ENCODE measurements at places on chromosomes 2 and 18.

GRCh38 chr18:48797841-48798255 is 152.9 kb downstream of the SMAD7 start:
- no peak for DNase-seq

DNA sequence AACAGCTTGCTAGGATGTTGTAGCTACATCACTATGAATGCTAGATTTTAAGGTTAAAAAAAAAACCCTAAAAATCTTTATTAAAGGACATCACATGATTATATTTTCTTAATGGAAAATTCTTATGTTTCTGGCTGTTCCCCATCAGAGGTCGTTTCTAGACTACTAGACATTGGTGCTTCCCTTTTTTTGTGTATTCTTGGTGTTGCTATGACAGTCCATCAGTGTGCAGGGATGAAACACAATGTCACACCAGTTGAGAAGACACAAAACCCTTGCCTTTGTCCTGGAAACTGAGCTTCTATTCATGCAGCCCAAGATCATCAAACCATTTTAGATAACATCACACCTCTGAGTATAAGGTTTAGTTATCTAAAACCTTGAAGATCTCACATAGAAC is 19.9 kb upstream of the TMEM131 start:
- DNase-seq = no peak

GRCh38 chr2:26384183-26384582 is 17.5 kb upstream of the DRC1 start:
- no peak for DNase-seq

GRCh38 chr2:38535744-38536506 is 66.8 kb downstream of the HNRNPLL start:
- DNase-seq = no peak

- no peak for DNase-seq
Measured at GRCh38 chr2:204615456-204615855, 70.2 kb downstream of the PARD3B start.

DNA sequence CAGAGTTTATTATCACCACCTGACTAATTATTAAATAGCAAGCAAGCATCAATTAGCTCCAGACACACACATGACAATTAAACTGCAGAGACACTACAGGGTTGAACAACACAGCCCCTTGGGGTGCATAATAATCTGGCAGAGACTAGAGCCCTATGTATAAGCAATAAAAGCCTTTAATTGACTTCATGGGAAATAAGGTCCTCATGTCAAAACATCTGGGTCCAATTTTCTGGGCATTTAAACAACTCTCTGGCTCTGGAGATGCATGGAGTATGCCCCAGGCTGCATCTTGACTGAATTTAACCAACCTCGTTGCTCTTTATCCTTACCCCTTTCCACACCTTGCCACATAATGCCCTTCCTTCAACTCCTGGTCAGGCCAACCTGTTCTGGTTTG is 270.7 kb upstream of the THUMPD2 start:
- DNase-seq = no peak

GRCh38 chr18:8380006-8380405 is 229.2 kb upstream of the RAB12 start:
- no peak for DNase-seq

GRCh38 chr2:119177171-119177837 is 18.8 kb upstream of the C1QL2 start:
- no peak for DNase-seq

- no peak for DNase-seq
Measured at GRCh38 chr2:84873350-84873749, 7.5 kb downstream of the TRABD2A start.

- DNase-seq = no peak
Measured at GRCh38 chr18:6009756-6010155, 114.4 kb upstream of the TMEM200C start.

DNA sequence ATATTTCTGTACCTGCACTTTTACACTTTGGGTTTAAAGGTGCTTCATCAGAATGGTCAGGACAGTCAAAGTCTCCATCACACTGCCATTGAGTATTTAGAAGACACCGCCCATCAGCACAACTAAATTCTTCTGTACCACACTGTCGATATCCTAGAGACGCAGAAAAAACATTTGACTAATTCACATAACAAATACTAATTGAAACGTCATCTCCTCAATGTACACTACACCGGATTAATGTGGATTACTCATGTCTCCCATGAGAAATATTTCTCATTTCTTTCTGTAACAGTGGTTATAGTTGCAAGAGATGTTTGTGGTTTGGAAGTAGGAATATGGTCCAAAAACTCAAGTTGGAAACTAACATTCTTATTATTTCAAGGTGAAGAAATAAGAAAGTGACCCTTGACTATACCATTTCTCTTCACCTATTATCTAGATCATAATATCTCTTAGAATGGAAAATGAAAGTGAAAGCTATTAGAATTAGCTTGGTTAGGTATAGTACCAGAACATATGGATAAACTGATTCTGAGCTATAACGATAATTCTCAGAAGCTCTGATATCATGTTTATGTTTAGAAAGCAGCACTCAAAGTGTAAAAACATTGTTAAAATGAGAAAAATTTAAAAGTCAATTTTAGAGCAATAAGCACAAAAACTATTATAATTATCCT is 1627.7 kb downstream of the LRP1B start:
- DNase-seq = no peak

- no peak for DNase-seq
Measured at GRCh38 chr2:30145826-30146336, 926 bp upstream of the YPEL5 start.

DNA sequence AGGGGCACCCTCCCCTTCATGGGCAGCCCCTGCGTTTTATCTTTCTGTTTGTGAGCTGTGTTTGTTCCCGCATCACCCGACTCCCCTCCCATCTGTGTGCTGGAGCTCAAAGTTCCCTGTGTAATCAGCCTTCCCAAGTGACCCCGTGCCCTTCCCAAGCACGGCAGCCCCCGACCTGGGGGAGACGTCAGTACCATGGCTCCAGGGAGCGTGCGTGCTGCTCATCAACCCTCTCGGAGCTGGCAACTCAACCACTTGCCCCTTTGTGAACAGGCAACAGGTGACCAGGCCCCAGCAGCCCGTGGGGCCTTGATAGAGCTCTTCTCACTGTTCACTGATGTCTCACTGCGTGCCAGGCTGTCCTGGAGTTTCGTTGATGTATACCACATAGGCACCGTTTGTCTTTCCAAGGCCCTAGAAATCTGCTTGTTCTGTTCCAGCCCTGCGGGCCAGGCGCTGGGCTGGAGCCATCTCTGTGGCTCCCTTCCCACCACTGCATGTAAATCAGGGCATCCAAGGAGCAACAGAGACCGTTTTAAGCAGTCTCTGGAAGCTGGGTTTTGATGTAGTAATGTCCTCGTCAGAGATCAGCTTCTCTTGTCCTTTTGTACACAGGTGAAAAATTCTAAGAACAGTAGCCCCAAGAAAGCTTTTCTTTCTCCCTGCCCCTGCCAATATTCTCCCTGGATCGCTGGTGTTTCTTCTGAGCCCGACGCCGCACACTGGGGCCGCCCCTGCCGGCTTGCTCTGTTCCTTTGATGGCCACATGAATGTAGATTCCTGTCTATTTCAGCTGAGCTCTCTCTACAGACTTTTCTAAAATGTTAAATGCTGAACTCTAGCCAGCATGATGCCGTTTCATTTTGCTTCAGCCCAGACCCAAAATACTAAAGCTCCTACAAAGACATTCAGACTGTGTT is 107.0 kb upstream of the PTPRM start:
- DNase-seq = peak; percentile 46

DNA sequence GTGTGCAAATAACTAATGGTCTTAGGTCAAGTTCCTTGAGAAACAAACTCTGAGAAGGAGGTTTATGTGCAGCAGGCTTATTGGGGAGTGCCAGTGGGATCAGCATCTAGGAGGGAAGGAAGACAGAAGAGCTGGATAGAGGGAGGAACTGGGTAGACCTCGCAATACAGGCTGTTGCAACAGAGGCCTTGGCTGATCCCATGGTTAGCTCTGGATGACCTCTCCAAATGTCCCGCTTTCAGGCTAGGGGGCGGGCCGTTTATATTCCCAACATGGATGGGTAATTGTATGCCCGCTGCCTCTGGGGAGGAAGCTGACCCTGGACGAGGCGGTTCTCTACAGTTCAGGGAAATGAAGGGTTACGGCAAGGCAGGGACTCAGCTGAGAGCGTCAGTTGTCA is 14.7 kb upstream of the CAPN13 start:
- DNase-seq = no peak

- no peak for DNase-seq
Measured at GRCh38 chr2:161981679-161982250, 92.2 kb downstream of the DPP4 start.
